ENCODE measurements at places on chromosomes 4 and X. TPM values are rescaled to one million over a fixed set of nuclear protein-coding genes. Genes with fewer than 3 reads are reported as not detected.

The DCAF8L2 gene
- not detected for total RNA-seq

The SLC9B1 gene
- total RNA-seq: 0.28 TPM

The SPIN3 gene
- total RNA-seq: 4.4 TPM

The PPP4R3C gene
- not detected for total RNA-seq

- DNase-seq: peak; percentile 96
Measured at GRCh38 chr4:76990288-76991080, 40.9 kb downstream of the SEPTIN11 start.

GRCh38 chr4:38857354-38858096 lies 908 bp upstream of the TLR6 start:
- peak; percentile 94 for DNase-seq

GRCh38 chr4:70402762-70403161 lies 5.0 kb downstream of the OPRPN start:
- DNase-seq: no peak

Data from IMR-90 (cell line).